ENCODE measurements at places on chromosomes 5 and 9.
A peak's percentile ranks its signal among the peaks of the same experiment; 100 is the strongest.

DNA sequence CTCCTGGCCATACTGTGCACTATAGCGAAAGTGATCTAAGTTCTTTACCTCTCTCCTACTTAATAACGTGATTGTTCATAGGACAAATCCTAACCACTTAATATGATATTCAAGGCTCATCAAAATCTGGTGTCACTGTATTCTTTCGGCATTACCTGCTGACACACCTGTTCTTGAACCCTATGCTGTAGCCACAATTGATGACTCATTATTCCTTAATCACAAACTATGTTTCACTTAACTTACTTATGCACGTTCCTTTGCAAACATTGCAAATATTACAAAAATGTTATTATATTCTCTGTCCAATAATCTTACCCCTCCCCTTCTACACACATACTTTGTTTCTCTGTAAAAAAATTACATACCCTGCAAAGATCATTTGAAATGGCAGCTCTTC, 158.1 kb upstream of the ADRA1B start:
- DNase-seq, result no peak

DNA sequence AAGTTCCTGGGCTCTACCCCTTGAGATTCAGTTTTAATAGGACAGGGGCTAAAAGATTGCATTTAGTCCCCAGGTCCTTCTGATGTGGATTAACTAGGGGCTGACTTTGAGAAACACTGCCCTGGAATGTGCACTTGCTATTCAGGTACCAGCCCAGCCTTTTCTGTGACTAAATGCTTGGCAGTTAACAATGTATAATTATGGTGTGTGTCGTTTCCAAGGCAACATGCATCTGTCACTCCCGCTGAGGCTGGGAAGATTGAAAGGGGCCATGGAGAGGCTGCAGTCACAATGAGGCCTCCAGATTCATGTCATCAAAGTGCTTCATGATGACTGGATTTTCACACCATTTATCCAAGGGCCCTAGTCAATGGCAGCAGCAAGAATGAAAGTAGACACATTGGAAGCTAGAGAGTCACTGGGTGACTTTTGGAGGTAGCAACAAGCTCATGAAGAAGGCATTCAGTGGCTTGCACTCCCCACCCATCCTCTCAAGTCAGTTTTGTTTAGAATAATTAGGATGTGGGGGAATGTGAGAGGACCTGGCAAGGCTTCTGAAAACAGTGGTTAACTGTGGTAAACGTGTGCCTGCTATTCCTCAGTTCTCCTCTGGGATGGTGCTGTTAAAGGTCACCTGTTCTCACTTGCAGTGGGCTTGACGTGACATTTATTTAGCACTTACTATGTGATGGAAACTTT, 28.3 kb downstream of the RAI14 start:
- DNase-seq, result no peak

DNA sequence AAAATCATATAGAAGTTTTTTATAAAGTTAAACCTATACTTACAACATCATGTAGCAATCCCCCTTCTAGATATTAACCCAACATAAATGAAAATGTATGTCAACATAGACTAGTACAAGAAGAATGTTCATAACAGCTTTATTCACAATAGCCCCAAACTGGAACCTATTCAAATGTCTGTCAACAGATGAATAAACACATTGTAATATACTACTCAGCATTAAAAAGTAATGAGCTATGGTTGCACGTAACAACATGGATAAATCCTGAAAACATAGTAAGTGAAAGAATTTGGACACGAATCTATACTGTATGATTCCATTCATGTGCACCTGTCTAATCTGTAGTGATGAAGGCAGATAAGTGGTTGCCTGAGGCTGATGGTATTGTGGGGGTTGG, 73.9 kb downstream of the CSNK1G3 start:
- no peak for DNase-seq

DNA sequence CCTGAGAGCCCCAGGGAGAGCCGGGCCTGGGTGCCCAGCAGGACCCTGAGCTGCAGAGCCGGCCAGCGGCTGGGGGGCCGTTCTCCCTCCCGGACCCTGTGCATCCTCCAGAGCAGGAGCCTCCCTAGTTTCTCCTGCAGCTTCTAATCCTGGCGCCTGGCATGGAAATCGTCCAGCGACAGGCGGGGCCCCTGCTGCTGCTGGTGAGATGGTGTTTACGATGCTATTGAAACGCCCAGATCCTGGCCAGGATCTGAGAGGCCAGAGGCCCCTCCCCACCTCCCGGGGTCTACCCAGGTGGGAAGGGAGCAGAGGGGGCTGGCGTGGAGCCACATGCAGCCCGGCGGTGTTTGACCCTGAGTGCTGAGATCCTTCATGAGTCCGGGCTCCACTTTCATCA, 38.2 kb upstream of the CEP72 start:
- no peak for DNase-seq

DNA sequence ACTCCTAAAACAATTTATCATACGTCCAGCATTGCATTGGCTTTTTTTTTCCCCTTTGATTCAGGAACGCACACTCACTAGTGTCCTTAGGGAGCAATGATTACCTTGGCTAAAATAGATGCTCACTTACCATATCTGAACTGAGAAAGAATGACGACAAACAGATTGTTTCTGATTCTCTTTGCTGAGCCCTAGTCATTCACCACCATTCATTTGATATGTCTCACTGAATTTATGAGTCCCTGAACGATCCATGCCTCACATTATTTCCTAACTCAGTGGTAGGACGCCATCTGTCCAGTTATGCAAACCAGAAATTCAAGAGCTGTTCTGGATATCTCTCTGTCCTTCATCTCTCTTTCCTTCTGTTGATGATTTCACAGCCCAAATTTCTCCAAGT, 39.3 kb upstream of the DAB2 start:
- no peak for DNase-seq

GRCh38 chr5:33227746-33228145, 213.0 kb upstream of the TARS1 start:
- DNase-seq, result no peak

- no peak for DNase-seq
Measured at GRCh38 chr9:37977851-37978480, 74.0 kb upstream of the SLC25A51 start.

GRCh38 chr5:126002222-126002897, 420.8 kb upstream of the GRAMD2B start:
- no peak for DNase-seq

DNA sequence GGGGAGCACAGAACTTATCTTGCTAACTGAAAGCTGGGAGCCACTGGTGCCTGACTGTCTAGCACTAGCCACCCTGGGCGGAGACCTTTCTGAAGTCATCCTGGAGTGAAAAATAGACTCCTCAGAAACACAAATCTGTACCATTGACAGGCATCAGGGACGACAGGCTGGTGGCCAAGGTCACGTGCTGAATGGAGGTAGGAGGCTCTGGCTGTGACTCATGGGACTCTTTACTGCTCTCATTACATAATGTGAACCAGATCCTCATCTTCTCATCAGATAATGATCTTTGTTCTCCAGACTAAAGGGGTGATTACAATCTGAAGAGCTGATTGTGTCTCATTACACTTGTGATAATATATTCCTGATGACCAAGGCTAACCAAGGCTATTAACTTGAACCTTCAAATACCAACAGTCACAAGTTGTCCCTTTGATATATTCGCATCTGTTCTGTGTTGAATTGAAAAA, 91.8 kb downstream of the SEMA5A start:
- DNase-seq, result no peak

GRCh38 chr5:140267559-140268018, 35.3 kb downstream of the PFDN1 start:
- no peak for DNase-seq

GRCh38 chr5:147857302-147858129, 21.0 kb upstream of the SCGB3A2 start:
- DNase-seq, result no peak

- DNase-seq, result no peak
Measured at GRCh38 chr5:54091307-54092130, 218.9 kb downstream of the ARL15 start.

GRCh38 chr5:757931-758697, 26.4 kb downstream of the ZDHHC11B start:
- DNase-seq, result no peak

- no peak for DNase-seq
Measured at GRCh38 chr5:178403351-178403750, 170.7 kb upstream of the PHYKPL start.

GRCh38 chr5:83955916-83956315, 235.3 kb upstream of the HAPLN1 start:
- DNase-seq, result peak; percentile 15

DNA sequence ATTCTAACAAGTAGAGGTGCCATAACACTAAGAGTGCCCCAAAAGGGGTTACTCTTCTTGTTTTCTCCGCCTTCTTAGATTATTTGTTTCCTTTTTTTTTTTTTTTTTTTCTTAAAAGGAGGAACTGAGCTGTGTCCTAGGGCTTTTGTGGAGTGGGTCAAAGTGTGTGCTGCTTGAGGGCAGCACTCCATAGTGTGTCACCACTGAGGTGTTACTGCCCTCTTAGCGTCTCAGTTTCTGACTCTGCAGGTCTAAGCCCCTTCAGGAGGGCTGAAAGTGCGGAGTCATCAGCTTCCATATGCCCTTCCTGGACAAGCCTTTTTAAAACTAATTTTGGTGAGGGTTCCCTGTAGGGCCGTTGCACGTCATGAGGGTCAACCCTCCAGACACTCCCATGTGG, 12.6 kb upstream of the NANS start:
- DNase-seq, result no peak

- no peak for DNase-seq
Measured at GRCh38 chr9:26229324-26230054, 551.2 kb upstream of the TUSC1 start.

DNA sequence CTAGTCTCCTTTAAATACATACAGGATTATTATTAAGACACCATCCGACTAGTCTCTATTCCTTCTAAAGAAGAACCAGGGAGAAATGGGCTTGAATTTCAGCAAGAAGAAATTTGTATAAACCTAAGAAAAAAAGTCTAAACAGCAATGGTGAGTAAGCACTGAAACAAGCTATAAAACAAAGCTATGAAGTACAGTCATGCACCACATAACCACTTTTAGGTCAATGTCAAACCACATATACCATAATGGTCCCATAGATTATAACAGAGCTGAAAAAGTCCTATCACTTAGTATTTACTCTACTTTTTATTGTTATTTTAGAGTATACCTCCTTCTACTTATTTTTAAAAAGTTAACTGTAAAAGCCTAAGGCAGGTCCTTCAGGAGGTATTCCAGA, 102.0 kb upstream of the NFIB start:
- DNase-seq, result no peak

GRCh38 chr5:113435575-113435974, 786 bp upstream of the TSSK1B start:
- no peak for DNase-seq

- no peak for DNase-seq
Measured at GRCh38 chr5:152631221-152631620, 226.1 kb upstream of the NMUR2 start.
